ENCODE measurements at places on chromosomes 3 and 15.

- no peak for DNase-seq
Observed at GRCh38 chr3:60933824-60934223, 317.4 kb downstream of the FHIT start.

DNA sequence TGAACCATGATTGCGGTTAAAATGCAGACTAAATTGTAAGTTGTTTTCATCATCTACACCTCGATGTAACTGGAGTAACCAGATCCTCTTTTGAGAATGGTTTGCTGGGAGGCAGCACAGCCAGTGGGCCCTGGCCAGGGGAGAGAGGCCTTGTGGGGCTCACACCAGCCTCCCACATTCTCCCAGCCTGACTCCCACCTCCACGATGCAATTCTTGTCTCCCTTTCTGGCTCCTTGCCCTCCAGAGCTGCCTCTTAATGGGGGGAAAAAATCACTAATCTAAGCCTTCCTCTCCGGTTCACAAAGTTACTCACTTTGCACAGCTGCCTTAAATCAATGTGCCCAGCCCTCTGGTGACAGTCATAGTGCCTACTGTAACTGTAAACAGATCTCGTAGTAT, 17.9 kb upstream of the PAQR5 start:
- DNase-seq: no peak

DNA sequence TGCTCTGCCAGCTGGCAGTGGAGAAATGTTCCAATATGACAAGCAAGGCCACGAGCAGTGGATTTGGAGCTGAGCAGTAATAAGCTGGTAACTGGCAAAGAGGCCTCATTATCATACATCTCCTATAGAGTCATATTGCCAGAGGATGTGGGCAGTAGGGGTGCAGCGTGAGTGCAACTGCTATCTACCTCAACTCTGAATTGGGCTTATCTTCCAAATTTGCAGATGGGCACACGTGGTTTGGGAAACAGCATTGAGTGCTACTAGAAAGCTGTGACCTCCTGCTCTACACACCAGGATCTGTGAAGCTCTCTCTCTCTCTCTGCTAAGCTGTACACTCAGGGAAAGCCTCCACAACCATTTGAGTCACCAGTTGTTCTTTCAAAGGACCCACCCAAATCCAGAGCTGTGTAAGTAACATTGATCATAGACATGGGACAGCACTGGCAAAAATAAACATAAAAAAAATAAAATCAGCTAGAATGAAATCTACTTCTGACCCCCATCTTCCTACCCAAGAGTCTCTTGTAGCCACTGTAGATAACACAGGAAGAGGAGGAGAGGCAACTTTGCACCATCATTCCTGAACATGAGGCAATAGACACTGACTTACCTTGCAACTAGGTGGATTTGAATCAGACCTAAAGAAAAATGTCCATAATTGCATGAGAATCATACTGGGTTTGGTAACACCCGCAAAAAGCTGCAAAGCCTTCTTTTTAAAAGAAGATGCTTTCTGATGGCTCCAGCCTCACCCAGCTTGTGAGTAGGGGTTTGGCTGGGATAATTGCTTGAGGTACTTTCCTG, 82.9 kb upstream of the THBS1 start:
- DNase-seq: no peak

DNA sequence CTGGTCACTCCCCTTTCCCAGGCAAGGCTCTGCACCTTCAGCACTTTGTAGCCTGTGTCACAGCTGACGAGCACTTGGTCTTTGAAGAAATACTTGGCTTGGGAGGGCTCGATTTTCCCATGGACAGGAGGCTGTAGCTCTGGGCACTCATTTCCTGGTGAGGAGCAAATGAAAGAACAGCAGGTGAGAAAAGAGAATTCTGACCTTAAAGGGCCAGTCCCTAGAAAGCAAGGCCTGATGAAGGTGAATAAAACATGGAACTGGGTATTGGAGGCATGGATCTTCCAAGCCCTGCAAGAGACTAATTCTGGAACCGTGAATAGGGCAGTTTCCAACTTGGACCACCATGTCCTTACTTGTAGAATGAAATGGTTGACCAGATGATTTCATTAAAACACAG, 39.9 kb downstream of the MASP1 start:
- DNase-seq: no peak

DNA sequence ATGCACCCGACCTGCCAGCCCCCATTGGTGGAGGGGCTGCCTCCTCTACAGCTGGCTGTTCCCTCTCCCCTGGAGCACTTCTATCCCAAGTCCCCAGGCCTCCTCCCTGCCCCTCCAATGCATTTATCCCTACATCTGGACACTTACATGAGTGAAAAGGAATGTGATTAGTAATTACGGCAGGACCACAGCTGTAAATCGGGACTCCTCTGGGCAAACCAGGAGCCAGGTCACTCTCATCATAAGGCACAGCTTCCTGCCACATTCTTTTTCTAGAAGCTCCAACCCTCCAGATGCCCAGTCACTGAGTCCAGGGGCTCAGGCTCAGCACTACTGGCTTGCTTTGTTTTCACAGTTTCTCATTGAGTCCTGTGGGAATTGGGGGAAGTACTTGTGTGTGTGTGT, 54.3 kb downstream of the IL20RB start:
- no peak for DNase-seq

GRCh38 chr3:45182915-45183871, 37.0 kb upstream of the CDCP1 start:
- no peak for DNase-seq

- no peak for DNase-seq
Observed at GRCh38 chr15:74024687-74025086, 30.2 kb downstream of the PML start.

DNA sequence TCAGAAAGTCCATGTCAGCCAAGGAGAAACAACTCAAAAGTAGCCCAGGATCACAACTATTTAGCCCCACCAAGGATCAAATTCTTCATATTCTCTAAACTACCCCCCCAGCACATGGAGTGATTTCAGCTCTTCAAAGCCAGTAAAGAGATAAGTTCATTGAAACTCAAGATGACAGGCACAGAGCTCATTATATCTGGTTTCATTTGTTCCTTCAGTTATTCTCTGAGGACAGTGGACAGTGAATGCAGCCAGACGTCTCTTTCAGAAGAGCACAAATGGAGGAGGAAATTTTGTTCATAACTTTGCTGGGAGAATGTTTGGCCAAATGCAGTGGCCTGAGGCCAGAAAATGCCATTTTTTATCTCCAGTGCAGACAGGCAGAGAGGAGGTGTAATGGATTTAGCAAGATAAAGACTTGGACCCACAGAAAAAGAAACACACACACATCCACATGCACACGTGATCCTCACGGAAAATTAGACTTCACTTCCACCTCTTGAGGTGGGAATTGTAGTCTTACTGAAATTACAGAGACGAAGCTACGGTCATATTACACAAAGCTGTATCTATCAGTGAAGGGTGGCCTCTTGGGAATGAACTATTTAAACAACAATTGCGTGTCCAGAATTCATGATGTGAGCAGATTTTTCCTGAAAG, 64.6 kb downstream of the HES1 start:
- no peak for DNase-seq

GRCh38 chr3:169818316-169818715, 5.6 kb upstream of the LRRC34 start:
- DNase-seq: no peak

DNA sequence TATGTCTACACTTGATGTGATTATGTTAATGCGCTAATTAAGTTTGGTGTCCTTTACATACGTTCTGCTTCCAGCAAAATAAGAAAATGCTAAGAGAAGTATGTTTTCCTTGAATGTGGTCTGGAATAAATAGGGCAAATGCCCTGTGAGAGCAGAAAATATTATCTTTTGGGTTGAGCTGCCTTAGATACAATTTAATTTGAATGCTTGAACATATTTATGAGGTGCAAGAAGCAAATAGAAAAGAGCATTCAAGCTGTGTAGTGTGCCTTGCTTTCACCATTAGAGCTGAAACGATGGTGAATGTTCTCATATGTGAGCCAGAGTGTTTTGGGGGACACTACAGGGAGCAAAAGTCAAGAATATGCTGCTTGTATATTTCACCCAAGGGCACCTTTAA, 15.9 kb upstream of the ARNT2 start:
- no peak for DNase-seq

DNA sequence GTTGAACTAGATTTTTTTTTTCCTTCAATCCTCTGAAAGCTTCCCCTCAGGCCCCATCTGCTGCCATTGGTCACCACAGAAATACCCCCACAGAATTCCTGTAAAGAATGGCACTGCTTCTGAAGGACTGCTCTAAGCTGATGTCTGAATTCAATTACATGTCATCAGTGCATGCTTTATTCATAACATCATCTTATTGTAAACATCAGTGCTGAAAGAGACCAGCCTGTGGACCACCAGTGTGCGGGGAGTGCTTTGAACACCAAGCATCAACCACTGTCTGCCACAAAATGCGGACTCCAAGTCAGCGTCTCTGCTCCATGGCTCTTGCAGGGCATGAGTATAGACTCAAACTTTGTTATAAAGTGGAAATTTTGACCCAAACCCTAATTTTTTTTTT, 11.6 kb downstream of the PHLDB2 start:
- DNase-seq: no peak

DNA sequence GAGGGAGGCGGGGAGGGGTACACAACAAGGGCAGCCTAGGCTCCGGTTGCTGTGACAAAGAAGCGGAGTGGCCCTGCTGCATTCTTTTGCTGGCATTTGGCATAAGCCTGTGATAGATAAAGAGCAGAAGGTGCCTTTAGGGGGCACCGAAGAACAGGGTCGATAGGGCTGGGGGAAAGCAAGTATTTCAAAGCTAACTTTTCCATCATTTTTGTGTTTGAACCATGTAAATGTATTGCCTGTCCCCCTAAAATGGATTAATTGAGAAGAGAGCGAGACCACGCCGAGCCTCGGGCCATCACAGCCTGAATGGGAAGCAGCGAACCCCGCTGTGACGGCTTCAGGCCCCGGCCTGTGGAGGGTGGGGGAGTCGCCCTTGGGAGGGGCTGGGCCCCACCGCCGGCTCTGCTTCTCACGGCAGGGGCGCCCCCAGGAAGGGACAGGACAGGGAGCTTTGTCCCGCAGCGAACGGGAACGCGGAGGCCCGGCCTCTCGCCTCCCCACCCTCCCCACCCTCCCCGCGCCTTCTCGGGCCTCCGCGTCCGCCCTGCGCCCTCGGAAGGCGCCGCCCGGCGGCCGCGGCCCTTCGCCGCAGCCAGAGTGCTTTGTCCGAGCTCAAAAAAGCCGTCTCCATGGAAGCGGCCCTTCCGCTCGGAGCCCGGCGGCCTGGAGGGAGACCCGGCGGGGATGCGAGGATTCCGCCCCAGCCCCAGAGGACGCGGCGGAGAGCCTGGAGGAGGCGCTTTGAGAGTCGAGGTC, 32.4 kb upstream of the ALDH1L1 start:
- DNase-seq: no peak

DNA sequence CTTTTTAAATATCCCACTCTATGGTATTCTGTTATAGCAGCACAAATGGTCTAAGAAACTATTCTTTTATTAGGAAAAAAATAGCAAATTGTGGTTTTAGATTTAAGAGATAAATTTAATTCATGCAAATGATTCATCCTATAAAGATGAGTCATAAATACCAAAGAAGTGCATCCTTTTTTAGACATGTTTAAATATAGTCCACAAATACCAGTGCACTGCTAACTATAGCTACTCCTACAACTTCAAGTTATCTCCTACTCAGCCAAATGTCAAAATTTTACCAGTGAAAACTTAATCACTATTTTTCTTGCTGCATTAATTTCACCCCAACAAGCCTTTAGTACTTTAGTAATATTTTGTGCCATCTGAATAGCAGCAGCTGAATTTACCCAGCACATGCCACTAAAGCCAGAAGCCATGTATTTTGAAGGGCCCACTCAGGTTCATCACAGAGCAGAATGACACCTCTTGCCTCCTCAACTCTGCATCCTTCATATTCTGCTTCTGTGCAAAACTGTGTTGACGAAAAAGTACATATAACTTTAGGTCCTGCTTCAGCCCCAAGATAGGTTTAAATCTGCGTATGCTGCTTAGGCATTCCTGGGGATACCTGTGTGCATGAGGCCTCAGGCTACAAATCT, 24.9 kb downstream of the CX3CR1 start:
- no peak for DNase-seq

- DNase-seq: no peak
Observed at GRCh38 chr3:124576565-124577493, 153.4 kb upstream of the UMPS start.

- no peak for DNase-seq
Observed at GRCh38 chr3:172903642-172904320, 153.3 kb downstream of the ECT2 start.

- DNase-seq: no peak
Observed at GRCh38 chr3:101262393-101263240, 57.8 kb downstream of the IMPG2 start.

DNA sequence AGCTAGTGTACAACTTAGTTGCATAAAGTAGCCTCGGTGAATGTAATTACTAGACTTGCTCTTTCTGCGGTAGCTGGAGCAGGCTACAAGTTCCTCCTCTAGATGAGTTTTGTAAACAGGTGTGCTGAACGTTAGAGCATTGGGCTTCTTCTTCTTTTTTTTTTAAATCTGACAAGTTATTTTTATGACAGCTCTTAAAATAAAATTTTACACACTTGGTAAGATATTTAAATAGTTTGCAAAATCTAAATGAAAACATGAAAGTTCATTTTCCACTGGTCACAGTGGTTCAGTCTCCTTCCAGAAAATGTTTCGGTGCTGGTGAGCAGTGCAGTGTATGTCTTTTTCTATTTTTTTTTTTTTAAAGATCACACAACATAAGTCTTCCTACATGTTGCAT, 3.0 kb downstream of the CCR9 start:
- DNase-seq: no peak

- DNase-seq: no peak
Observed at GRCh38 chr3:185825639-185826481, 1.0 kb upstream of the IGF2BP2 start.

DNA sequence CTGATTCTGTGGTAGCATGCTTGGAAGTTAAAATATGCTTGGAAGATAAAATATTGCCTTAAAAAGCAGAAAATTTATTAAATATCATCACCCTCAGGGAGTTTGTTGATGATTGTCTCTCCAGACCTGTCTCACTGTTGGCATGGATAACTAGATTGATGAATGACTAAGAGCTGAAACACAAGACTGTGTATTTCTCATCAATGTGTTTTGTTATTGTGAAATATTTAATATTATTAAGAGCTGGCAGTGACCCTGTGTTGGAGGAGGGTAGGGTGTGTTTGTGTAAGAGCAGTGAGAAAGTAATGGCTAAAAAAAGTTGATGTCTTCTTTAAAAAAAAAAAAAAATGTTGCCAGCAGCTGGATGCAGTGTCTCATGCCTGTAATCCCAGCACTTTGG, 82.2 kb downstream of the ITPR1 start:
- DNase-seq: no peak

GRCh38 chr3:143170074-143170473, 50.5 kb downstream of the CHST2 start:
- no peak for DNase-seq

- DNase-seq: no peak
Observed at GRCh38 chr15:36117296-36117787, 462.1 kb upstream of the CDIN1 start.

- DNase-seq: no peak
Observed at GRCh38 chr3:134291319-134292254, 40.9 kb upstream of the RYK start.

DNA sequence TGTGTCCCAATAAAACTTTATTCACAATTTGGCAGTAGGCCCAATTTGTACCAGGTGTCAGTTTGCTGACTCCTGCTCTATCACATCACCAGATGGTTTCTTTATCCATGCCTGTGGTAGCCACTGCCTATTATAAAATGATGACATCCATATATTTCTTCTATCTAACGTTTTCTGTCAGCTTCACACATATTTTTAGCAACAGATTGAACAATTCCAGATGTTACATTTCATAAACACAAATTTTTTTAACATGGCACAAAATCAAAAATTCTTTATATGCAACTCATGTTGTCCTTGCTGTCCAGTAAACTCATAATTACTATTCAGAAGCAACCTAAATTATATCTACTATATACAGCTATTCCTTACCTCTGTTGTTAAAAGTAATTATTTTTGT, 1371.6 kb downstream of the NSUN3 start:
- no peak for DNase-seq

All from T-helper 22 cell (primary cell).